Pancreas (tissue), 10 donors: ENCODE measurements at places on chromosomes 6 and 20.
A peak's percentile ranks its signal among the peaks of the same experiment; 100 is the strongest.

GRCh38 chr6:21157186-21157929 lies 436.2 kb upstream of the SOX4 start:
- no peak for DNase-seq

DNA sequence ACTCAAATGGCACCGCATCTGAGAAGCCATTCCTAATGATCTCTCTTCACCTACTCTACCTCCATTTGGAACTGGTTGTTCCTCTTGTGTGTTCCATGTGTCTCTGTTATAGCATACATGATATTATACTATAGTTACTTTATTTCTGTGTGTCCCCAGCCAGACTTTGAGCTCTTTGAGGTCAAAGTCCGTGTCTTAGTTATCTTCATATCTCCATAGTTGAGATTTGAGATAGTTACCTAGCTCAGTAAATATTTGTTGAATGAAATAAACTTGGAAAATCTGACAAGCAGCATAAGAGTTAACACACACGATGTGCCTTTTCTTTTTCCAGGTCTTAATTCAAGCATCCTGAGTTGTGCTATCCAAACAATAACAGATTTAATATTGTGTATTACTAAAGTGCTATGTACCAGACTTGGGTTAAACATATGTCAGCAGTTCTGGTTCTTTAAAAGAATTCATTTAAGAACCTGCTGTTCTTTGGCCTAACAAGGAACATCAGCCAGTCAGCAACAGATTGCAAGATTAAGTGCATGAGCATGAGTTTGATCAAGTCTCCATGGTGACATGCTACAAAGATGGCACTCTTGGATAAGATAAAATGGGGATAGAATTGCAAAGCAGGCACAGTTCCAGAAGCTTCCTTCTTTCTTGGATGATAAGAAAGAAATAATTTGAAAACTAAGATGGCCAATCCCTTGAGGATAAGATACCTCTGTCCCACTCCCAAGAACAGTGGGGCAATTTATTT lies 8.7 kb upstream of the TNFRSF21 start:
- DNase-seq: no peak

- DNase-seq: no peak
These were observed 253.4 kb downstream of the EPHA7 start for GRCh38 chr6:93165850-93166430.

DNA sequence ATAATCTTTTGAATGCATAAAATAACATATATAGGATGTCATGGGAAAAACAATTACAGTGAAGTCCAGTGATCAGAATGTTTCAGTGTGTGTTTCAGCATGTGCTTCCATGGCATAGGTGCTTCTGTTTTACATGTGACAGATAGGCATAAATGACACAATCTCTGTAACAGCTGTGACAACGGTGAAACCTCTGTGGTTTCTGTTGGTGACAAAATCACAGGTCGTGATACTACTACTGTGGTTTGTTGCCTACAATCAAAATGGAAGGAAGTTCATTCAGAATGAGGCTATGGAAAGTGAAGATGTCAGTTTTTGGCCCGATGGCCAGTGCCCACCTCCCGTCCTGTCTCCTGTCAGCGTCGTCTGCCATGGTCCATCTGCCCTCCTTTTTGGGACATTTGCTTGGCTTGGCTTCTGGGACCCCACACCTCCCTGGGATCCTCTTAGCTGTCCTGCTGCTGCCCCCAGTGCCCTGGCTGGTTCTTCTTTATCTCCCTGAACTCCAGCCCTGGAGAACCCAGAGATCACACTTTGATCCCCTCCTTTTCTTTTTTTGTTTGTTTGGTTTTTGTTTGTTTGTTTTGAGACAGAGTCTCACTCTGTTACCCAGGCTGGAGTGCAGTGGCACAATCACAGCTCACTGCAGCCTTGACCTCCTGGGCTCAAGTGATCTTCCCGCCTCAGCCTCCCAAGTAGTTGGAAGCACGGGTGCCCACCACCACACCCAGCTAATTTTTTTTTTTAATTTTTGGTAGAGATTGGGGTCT lies 79.3 kb upstream of the NAA20 start:
- DNase-seq: no peak

GRCh38 chr20:53872561-53873229 lies 197.7 kb downstream of the BCAS1 start:
- no peak for DNase-seq

DNA sequence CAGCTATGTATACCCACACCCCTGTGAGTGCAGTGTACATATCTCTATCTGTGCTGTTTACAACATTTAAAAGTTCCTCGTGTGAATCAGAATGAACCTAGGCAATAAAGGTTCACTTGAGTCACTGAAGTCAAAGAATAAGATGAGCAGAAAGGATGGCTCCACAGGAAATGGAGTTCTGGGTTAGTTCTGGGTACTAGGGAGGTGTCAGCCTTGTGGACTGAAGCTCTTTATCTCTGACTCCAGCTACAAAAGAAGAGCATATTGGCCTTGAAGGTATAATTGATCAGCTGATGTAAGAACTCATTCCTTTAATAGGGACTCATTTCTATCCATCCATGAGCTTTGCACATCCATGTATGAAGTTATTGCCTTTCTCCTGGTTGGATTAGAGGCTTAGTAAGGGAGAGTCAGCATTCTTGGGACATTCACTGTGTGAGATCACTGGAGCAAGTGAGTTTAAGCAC lies 73.9 kb upstream of the BACH2 start:
- DNase-seq: no peak

GRCh38 chr6:139376604-139377218 lies 2.3 kb upstream of the CITED2 start:
- DNase-seq: peak; percentile 84

DNA sequence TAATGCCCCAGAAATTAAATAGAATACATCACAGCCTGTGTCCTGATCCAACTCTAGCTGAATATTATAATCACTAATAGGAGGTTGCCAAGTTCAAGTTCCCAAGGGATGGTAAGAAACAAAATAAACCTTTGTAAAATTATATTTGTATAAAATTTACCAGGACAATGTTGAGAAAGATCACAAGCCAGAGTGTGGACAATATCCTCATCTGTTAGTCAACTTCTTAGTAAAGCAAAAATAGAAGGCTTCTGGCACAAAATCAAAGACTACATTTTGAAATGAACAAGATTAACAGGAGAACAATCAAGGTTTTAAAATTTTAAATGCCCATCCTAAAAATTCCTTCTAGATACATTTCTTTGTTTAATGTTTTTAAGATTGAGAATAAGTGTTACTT lies 290.4 kb upstream of the HSF2 start:
- no peak for DNase-seq

- DNase-seq: no peak
These were observed 411.1 kb upstream of the HTR1E start for GRCh38 chr6:86526238-86526637.

- no peak for DNase-seq
These were observed 52.3 kb downstream of the MOCS1 start for GRCh38 chr6:39881851-39882530.

GRCh38 chr20:17859616-17860232 lies 108.9 kb downstream of the SNX5 start:
- peak; percentile 63 for DNase-seq

DNA sequence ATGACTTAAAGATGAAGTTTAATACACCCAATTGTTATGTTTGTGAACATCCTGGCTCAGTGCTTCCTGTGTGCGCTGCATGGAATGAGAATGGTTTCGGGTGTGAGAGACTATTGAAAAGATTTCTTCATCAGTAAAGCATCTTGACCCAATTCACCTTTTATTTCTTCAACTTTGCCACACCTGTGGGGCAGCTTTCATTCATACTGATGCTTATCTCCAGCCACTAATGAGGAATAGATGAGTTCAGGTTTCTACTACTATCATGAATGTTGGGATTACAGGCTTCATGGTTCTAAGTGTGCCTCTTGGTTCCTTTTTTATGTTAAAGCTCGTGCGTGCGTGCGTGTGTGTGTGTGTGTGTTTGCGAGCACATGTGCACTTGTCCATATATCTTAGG lies 373.7 kb upstream of the SOX4 start:
- DNase-seq: no peak

DNA sequence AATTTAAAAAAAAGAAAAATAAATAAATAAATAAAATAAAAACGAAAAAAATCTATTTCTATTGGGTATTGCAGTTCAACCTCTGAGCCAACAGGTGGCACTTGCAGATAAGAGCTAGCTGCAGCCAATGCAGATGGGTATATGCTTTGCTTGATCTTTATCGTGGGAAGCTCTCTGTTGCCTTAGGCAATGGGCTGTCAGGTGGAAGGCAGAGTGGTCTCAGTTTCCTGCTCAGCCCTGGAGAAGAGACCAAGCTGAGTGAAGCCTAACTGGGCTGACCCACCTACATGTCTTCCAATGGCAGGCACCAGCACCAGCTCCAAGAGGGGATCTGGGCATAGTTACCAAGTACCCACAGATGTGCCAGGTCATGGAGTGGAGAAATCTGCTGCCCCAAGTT lies 95.0 kb downstream of the AK9 start:
- DNase-seq: no peak

- DNase-seq: no peak
These were observed 47.7 kb downstream of the ATXN1 start for GRCh38 chr6:16713597-16713996.

GRCh38 chr6:54860739-54861138 lies 14.2 kb downstream of the FAM83B start:
- no peak for DNase-seq

DNA sequence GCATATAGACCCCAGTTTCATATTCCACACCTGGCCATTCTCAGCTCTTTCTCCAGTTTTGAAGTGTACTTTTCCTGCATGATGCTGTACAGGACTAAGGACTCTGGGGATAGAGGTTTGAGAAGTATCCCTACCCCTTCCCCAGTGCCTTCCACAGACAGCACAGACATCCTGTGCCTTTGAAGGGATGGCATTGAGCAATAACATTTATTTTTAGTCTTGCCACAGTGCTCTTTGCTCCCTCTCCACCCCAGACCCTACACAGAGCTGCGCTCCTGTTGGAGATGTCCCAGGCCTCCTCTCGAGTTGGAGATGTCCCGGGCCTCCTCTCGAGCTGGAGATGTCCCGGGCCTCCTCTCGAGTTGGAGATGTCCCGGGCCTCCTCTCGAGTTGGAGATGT lies 275.8 kb downstream of the FARS2 start:
- DNase-seq: no peak

- DNase-seq: no peak
These were observed 53.2 kb upstream of the ARG1 start for GRCh38 chr6:131519670-131520436.

- no peak for DNase-seq
These were observed 21.9 kb downstream of the STK38 start for GRCh38 chr6:36525346-36525745.

GRCh38 chr6:156418253-156418652 lies 358.9 kb upstream of the ARID1B start:
- DNase-seq: no peak

DNA sequence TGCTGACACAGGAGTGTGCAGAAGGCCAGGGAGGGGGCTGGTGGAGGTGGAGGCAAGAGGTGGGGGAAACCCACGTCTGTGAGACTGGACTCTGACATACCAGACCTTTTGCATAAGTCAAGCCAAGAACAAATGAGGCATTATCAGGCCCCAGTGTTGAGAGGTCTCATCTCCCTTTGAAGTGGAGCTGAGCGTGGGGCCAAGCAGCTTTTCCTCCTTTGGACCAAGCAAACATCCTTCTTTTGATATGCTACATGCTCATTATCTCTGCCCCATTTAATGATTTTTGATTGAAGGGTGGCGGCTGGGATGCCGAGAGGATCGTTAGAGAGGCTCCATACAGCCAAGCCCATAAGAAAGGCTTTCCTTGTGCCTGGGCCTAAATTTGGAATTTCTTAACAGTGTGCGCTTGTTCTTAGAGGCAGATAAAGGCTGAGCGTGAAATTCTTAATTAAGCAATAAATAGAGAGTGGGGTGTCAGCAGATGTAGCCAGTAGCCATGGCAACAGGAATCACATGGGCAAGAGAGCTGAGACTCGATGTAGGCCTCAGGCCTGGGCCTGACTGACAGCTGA lies 244.5 kb downstream of the PKHD1 start:
- no peak for DNase-seq

GRCh38 chr6:38404355-38404754 lies 235.4 kb downstream of the BTBD9 start:
- no peak for DNase-seq

- DNase-seq: no peak
These were observed 12.7 kb downstream of the STX11 start for GRCh38 chr6:144162977-144163376.

- no peak for DNase-seq
These were observed 111.7 kb downstream of the FAM50B start for GRCh38 chr6:3960754-3961361.

- DNase-seq: no peak
These were observed 35.7 kb downstream of the HBS1L start for GRCh38 chr6:135018941-135019340.

DNA sequence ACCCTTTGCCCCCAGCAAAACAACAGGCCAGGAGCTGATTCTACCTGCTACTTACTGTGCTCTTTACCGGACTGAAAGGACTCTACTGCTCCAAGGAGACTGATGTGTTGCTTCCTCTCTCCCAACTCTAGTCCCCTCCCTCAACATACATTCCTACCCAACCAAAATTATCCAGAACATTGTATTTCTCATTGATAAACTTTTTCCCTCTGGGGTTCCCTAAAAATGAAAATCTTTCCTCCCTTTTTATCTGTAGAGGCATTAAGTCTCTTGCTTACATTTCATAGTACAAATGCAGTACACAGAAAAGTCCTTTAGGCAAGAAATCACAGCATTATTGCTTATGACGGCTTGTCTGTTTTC lies 940 bp upstream of the HS3ST5 start:
- no peak for DNase-seq

DNA sequence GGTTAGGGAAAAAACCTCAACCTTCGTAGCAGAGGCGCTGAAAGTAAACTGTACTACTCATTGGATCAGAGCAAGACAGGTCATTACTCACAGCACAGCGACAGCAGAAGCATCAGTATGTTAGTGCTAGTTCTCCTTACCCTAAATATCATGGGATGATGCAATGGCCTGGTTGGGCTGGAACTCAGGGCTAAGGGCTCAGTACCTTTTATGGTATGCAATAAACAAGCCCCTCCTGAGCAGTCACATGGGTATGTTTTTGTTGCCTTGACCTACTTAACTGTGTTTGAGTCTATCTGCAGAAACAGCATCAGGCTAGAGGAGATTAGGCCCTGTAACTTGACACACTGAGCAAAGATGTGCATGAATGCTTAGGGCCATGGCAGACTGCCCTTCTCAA lies 369.4 kb upstream of the IMPG1 start:
- no peak for DNase-seq

GRCh38 chr6:151551223-151551857 lies 57.5 kb downstream of the CCDC170 start:
- no peak for DNase-seq
